Activated CD4-positive, alpha-beta T cell treated with anti-CD3 and anti-CD28 coated beads for 4 hours (primary cell): ENCODE measurements at places on chromosomes 11 and 22.
A peak's percentile ranks its signal among the peaks of the same experiment; 100 is the strongest.

GRCh38 chr11:60263402-60263801, 17.1 kb upstream of the MS4A4A start:
- no peak for DNase-seq

DNA sequence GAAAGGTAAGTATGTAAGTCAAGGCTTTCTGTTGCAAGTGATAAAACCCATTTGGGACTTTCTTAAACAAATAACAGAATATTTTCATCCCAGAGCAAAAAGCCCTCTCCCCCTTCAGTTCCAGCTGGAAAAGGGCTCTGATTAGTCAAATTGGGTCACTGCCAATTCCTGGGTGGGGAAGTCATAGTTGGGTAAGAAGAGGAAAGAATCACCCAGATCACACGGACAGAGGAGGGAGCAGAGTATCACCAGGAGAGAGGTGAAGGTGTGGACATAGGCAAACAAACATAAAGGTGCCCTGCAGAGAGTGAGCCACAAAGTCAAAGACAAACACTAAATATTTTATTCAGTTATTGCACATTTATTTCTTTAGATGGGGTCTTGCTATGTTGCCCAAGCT, 36.3 kb upstream of the SORL1 start:
- DNase-seq, result no peak

DNA sequence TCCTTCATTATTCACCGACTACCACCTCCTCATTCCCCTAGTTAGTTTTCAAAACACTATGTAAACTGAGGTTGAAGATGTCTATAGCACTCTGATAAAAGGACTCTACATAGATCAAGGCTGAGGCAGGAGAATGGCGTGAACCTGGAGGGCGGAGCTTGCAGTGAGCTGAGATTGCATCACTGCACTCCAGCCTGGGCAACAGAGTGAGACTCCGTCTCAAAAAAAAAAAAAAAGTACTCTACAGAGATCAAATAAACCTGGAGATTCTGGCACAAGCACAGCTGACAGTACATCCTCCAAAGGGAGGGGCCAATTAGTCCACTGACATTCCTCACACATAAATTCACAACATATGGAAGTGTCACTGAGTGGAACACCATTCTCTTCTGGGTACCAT, 31.0 kb downstream of the TSG101 start:
- DNase-seq, result no peak

DNA sequence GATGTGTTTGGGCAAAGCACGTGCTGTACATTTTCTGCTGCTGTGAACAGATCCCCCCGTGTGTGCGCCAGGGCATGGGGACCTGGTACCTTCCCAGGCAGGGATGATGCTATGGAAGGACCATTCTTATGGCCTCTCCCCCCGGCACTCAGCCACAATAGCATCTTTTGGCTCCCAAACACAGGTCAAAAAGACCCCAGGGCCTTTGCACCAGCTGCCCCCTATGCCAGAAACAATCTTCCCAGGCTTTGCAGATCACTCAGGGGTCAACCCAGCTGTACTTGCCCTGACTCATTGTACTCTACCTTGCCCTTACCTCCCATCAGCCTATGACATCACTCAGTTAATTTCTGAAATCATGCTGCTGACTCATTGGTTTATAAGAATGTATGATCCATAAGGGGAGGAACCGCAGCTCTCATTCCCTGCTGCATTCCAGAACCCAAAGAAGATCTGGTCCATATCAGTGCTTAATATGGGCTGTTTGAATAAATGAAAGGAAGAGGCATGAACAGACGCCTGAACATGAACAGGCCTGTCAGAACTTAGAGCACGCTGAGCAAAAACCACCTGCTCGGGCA, 100.7 kb downstream of the CELSR1 start:
- DNase-seq, result no peak

DNA sequence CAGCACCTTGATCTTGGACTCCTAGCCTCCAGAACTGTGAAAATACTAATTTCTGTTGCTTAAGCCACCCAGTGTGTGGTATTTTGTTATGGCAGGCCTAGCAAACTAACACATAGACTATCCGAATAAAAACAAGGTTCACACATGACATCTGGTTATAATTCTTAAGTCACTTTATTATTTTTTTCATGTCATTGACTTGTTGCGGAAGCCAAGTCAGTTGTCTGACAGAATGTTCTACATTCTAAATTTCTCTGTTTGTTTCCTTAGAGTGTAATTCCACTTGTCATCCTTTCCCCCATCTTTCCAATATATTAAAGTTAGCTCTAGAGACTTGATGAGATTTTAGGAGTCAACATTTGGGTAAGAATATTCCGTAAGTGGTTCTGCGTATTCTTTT, 40.6 kb downstream of the RAB30 start:
- DNase-seq, result no peak

- no peak for DNase-seq
Observed at GRCh38 chr11:43997022-43997660, 50.6 kb upstream of the ACCSL start.

DNA sequence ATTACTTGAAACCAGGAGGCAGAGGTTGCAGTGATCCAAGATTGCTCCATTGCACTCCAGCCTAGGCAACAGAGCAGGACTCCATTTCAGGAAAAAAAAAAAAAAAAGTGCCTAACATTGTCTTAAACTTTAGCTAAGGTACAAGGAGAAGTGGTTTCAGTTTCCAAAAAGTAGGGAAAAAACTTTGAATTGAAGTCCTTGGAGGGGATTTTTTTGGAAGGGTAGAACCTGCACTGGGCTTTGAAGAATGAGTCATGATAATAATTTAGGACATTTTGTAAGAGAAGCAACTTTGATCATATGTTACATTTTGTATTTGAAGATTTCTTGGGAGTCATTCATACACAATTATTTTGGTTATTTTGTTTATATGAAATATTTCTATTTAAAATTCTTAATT, 31.8 kb upstream of the HIPK3 start:
- no peak for DNase-seq

- peak; percentile 38 for DNase-seq
Observed at GRCh38 chr22:35629406-35630216, 12.5 kb upstream of the MB start.

DNA sequence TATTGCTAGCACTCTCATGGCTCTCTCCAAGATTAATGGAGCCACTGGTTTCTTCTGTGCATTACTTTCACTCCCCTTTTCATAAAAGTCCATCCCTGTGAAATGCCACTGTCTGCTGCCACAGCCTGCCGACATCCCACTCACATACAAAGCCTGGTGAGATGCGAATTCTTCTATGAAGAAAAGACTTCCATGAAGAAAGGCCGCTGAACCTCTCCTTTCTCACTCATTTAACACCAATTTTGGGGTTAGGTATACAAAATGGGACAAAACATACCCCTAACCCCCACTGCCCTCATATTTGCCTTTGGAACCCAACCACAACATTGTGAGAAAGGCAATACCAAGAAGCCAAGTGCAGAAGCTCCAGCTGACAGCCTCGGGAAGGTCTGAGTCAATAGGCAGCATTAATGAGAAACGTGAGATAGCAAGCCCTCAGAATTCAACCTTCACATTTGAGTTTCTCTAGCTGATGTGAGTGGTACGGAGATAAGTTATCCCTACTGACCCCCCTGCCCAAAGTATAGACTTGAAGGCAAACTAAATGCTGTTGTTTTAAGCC, 156.4 kb downstream of the ATG16L2 start:
- no peak for DNase-seq

- DNase-seq, result no peak
Observed at GRCh38 chr22:21984793-21985192, 2.2 kb upstream of the TOP3B start.

- DNase-seq, result no peak
Observed at GRCh38 chr22:43850529-43850928, 11.8 kb downstream of the SULT4A1 start.

- DNase-seq, result no peak
Observed at GRCh38 chr11:114247070-114247789, 49.0 kb upstream of the NNMT start.

DNA sequence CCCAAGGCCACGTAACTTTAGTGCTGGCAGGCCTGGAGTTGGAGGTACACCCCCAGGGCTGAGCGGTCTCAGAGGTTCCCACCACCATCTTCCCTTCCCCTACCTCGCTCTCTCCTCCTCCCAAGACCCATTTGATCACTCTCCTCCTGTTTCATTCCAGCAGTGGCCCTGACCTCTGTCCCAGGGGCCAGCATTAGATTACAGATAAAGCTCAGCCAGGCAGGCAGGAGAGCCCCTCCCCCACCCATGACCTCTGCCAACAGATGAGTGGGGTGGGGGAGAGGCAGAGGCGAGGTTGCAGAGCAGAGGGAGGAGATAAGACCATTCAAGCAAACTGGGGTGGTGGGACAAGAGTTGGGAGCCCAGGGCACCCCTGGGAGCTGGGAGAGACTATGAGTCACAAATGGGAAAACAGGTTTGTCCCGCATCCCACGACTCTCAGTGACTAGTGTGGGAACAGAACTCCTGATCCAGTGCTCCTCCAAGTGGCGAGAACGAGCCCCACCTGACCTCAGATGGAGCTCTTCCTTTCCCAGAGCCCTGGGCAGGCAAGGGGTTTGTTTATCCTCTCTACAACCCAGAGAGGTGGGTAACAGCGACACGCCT, 367.9 kb downstream of the MN1 start:
- no peak for DNase-seq

- no peak for DNase-seq
Observed at GRCh38 chr22:49462291-49462690, 365.4 kb downstream of the BRD1 start.
